ENCODE measurements at places on chromosomes 16 and 17.
A peak's percentile ranks its signal among the peaks of the same experiment; 100 is the strongest.

- DNase-seq, result no peak
Observed at GRCh38 chr17:37726891-37727675, 17.8 kb downstream of the HNF1B start.

DNA sequence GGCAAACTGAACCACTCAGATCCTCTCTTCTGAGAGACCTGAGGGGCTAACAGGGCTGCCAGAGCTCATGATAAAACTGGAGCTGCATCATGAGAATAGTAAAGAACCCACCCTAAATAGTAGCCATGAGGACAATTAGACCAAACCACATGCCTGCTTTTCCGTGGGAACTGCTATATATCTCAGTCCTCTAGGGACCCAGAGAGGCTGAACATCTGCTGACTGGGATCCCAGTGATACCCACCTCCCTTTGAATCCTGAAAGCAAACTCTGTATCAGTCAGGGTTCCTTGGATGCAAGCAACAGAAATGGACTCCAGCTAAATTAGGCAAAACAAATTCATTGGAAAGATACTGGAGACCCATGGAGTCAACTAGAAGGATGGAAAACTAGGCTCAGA lies 6.5 kb downstream of the MT1X start:
- DNase-seq, result no peak

- no peak for DNase-seq
Observed at GRCh38 chr17:49438436-49439278, 24.0 kb upstream of the PHB1 start.

DNA sequence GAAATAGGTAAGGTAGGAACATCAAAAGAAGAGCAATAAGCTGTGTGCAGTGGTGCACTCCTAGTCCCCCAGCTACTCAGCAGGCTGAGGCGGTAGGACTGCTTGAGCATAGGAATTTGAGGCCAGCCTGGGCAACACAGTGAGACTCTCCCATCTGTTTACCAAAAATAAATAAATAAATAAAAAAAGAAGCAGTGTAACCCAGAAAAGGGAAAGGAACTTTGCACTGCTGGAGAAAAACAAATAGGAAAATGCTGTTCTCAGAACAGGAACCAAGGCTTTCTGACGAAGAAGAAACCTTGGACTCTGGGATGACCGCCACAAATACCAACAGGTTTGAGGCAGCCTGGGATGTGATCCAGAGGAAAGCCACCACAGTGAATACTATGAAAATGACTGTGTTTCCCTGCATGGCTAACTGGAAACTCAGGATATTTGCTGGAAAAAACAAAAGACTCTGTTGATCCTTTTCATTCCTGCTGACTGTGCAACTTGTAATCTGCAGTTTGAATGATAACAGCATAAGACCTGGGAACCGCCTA lies 41.2 kb downstream of the TTC19 start:
- DNase-seq, result peak; percentile 56

GRCh38 chr17:60095381-60095780 lies 16.7 kb upstream of the HEATR6 start:
- DNase-seq, result no peak

GRCh38 chr16:74019612-74020011 lies 277.0 kb upstream of the PSMD7 start:
- DNase-seq, result no peak

DNA sequence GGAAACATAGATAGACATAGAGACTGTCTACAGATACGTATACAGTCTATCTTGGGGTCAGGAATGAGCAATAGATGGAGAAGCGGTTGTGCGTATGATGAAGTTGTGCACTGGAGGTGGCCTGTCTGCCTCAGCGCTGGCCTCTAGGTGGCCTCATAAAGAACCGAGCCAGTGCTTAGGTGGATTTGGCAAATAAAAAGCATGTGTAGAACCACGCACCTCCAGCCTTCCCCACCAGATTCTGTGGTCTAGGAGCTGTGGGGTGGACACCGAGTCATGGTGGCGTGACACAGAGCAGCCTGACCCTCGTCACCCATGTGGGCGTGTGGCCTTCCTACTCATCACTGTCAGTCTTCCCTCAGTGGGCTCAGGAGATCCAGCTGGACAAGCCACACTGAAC lies 34.0 kb downstream of the PGS1 start:
- DNase-seq, result peak; percentile 49

DNA sequence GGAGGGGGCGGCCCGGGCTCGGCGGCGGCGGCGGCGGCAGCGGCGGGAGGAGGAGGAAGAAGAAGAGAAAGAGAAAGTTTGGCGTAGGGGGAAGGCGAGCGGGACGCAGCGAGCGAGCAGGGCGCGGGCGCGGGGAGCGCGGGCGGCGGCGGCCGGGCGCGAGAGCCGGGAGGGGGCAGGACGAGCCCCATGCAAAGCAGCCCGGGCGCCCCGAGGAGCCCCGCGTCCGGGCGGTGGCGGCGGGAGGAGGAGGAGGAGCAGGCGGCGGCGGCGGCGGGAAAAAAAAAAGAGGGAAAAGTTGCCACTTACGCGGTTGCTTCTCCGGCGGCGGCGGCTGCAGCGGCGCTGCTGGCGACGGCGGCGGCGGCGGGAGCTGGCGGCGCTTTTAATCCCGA lies 10.3 kb upstream of the ZFHX3 start:
- DNase-seq, result peak; percentile 65

DNA sequence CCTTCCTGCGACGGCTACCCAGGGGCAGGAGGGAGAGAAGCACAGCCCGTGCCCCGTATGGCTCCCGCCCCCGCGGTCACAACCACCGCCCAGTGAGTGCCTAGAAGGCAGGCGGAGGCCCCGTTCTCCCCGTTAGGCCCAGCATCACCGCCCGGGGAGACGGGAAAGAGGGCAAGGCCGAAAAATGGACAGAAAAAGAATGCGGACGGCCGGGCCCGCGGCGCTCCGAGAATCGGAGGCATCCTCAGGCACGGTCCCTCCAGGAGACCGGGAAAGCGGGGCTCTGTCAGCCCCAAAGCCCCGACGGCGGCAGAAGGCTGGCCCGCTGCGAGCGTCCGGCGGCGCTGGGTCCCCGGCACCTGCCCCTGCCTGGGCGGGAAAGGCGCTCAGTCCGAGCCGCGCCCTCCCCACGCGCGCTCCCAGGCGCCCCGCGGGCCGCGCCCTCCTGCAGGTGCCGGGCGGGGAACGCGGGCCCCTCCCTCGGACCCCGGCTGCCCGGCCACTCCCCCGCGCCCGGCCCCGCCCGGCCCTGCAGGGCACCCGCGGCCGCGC lies 407 bp downstream of the MCRIP1 start:
- DNase-seq, result peak; percentile 59

- DNase-seq, result peak; percentile 97
Observed at GRCh38 chr17:9239793-9240658, 218.7 kb downstream of the NTN1 start.
